ENCODE measurements at places on chromosomes 2 and 18.

- no peak for DNase-seq
These were observed 167.5 kb downstream of the UBR3 start for GRCh38 chr2:169994752-169995151.

- DNase-seq, result no peak
These were observed 104.1 kb downstream of the ZBTB7C start for GRCh38 chr18:48304906-48305693.

DNA sequence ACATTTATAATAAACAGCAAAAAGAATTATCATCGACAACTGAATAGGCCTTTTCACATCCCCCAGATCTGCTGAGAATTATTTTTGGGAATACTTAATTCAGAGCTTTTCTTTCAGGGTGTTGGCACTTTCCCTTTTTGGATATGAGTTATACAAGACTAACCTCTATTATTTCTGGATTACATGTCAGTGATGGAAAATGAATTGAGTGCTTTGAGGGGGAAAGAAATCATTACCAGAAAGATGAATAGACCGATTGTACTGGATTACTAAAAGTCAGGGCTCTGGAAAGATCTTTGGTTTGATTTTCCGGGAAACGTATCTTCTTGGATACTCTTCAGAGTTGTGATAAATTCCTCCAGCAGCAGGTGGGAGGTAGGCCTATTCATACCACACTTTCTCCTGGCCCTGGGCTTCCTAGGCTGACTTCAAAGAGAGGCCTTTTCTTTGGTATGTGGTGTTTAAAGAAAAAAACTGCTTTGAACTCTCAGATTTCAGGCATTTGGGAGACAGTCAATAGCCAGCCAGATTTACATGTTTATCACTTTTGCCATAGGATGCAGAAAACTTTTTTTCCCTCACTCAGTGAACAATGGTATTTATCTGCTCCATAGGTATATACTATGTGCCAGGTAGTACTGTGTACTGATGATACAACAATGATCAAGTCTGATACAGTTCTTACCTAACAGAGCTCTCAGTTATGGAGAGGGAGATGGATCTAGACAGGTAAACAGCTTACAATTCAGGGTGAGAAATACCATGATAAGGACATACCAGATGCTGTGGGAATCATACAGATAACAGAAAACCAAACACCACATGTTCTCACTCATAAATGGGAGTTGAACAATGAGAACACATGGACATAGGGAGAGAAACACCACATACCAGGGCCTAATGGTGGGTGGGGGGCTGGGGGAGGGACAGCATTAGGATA is 63.3 kb upstream of the ACTR3 start:
- DNase-seq, result no peak

DNA sequence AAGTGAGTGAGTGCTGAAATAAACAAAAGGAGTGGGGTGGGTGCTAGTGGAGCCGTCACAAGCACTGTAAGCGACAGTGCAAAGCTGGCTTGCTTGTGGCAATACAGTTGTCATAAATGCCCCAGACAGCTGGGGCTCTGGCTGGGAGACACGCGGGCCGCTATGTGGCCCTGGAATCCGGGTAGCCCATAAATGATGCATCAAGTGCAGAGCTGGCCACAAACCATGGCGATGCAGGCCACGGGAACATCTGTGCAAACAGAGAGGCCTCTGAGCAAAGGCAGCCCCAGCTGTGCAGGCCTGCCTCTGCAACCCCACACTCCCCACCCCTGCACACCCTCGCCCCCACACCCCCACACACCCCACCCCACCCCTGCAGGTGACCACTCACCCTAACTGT is 349.2 kb upstream of the ID2 start:
- DNase-seq, result no peak

GRCh38 chr2:100230754-100231153 is 88.4 kb upstream of the AFF3 start:
- DNase-seq, result no peak

- no peak for DNase-seq
These were observed 137.3 kb downstream of the TMEM131 start for GRCh38 chr2:97858442-97858841.

GRCh38 chr18:31048216-31048615 is 5.7 kb upstream of the DSC3 start:
- no peak for DNase-seq

DNA sequence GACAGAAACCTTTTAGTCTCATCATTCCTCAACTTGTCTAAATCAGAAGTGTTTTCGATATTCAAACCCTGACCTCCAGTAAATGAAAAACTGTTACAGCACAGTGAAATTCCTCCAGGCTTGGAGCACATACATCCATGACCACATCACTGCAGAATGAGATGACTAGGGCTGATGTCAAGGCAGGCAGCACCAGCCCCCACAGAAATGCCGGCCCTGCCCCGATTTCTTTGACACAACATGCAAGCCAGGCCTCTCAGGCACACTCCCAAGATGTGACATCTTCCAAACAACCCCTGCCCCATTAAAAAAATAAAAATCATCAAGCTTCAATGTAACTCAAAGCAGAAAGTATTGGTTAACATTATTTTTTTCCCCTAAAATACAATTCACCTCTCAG is 103.3 kb downstream of the CTAGE1 start:
- no peak for DNase-seq

- DNase-seq, result no peak
These were observed 124.4 kb downstream of the FBXO15 start for GRCh38 chr18:74023220-74023619.

DNA sequence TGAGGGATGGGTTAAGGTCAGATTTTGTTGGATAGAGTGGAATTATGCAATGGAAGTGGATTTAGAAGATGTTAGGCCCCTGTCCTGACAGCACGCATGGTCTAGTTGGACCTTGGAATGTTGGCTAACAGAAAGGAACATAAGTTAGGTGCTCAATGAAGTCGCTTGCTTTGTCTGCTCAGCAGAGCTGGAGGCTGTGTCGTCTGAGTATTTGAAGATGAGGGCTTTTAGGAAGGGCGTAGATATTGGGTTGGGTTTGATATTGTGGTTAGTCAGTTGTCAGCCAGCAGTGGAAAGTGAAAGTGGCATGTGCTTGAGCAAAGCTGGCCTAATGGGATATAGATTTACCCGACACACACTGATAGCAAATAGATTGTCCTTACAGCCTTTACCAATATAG is 239.3 kb downstream of the PRKCE start:
- no peak for DNase-seq

- DNase-seq, result peak; percentile 9
These were observed 42.6 kb upstream of the RAPGEF4 start for GRCh38 chr2:172693037-172693436.

- DNase-seq, result no peak
These were observed 2.2 kb downstream of the CDKL4 start for GRCh38 chr2:39241588-39241987.
